ENCODE measurements at places on chromosomes 3 and 15. TPM values are rescaled to one million over a fixed set of nuclear protein-coding genes. Genes with fewer than 3 reads are reported as not detected.

- DNase-seq = no peak
Measured at GRCh38 chr3:100637197-100637631, 27.8 kb downstream of the ADGRG7 start.

DNA sequence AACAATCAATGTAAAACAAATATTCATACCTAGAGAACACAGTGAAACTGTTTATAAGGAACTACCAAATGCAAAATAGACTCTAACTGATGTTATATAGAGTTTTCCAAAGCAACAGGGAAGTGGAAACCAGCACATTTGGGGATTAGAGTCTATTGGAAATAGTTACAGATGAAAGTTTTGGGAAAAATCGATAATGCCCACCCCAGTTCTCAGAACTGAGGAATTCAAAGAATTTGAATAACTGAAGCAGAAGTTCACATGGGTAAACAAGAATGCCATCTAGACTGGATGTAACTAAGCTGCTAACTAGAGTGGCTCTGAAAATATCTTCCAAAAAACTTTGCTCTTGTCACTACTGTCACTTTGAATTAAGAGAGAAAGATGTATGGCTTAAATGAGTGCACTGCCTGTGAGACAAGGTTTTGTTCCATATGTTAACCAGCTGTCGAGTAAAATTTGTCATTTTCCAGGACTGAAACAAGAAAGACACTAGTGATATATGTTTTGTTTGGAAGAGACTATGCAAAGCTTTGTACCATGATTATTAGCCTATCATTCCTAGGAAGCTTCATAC lies 9.2 kb upstream of the DENND4A start:
- no peak for DNase-seq

DNA sequence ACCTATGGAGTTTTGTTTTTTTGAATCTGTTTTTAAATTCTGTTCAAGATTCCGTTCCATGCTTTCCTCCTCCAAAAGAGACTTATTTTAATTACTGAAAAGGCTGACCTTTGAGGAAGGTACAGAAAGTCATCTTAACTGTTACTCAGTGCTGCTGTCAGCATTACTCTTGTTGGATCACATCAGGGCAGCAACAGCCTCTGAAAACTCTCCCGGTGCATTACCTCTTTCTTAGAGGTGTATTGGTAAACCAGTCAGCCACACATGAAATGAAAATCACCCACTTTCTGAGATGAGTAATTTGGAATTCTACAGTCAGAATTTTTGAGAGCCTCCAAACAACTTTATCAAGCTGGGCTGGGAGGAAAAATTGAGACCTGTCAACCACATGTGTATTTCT lies 88.5 kb upstream of the LIMD1 start:
- DNase-seq = no peak

Gene FGF7
- total RNA-seq = 14.1 TPM

Gene ANKUB1
- total RNA-seq = not detected

DNA sequence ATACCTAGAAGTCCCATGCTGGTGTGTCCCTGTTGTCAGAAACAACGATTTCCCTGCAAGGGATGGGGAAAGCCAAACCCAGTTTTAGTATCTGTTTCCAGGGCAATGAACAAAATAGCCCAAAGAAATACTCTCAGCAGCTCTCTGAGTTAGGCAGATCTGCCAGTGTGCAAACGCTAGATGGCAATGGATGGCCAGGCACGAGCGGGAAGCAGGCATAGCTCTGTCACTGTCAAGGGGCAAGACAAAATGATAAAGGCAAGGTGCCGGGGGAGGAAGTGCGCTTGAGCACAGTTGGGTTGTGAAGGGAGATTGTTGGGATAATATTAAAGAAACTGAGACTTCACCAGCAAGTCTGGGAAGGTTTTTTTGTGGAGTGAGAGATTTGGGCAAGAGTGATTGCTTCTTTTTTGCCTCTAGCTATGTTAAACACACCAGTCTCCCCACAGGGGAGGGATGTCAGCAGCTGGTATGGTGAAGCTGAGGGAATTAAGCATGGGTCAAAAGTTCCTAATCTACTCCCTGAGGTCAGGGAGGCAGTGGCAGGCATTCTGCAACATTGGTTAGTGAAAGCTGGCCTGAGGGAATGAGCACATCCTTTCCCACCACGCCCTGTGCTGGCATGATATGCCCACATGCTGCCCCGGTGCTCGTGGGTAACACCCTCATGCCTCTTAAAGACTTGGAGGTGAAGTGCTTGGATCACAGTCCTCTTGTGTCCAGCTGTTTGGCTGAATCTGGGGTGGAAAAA lies 117.5 kb downstream of the PDCD6IP start:
- DNase-seq = no peak

GRCh38 chr3:64138046-64138445 lies 87.2 kb downstream of the PRICKLE2 start:
- no peak for DNase-seq

DNA sequence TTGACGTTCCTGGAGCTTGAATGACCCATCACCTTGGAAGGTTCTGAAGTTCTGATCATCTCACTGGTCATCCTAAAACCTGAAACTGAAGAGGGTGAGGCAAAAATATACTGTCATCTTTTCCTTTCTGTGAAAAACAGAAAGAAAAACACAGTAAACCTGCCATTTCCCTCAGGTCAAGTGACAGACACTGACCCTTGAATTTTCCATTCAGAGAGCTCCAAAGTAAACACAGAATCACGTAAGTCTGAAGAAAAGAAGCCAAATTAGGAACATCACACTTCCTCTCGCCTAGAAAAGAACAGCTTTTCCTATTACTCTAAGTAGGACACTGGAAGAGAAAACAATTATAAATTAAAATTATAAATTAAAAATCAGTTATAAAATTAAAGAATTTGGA lies 78.7 kb upstream of the TGFBR2 start:
- DNase-seq = no peak

- DNase-seq = peak; percentile 65
Measured at GRCh38 chr15:22895465-22896190, 57.2 kb downstream of the NIPA2 start.

DNA sequence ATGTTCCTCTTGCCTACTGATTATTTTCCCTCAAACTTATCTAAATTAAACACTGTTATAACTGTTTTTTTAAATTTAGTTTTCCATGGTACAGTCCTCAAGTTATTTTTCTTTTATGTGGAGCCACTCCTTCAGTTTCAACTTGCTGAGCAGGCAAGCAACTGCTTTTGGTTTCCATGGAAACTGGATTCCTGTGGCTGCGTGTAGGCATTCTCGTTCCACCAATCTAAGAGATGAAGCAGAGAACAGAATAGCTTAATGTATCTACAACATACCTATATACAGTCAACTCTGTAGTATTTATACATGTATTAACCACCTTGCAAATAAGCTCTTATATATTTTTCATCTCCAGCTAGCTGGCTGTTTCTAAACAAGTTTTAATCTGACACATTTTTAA lies 25.8 kb upstream of the ANXA2 start:
- DNase-seq = no peak

DNA sequence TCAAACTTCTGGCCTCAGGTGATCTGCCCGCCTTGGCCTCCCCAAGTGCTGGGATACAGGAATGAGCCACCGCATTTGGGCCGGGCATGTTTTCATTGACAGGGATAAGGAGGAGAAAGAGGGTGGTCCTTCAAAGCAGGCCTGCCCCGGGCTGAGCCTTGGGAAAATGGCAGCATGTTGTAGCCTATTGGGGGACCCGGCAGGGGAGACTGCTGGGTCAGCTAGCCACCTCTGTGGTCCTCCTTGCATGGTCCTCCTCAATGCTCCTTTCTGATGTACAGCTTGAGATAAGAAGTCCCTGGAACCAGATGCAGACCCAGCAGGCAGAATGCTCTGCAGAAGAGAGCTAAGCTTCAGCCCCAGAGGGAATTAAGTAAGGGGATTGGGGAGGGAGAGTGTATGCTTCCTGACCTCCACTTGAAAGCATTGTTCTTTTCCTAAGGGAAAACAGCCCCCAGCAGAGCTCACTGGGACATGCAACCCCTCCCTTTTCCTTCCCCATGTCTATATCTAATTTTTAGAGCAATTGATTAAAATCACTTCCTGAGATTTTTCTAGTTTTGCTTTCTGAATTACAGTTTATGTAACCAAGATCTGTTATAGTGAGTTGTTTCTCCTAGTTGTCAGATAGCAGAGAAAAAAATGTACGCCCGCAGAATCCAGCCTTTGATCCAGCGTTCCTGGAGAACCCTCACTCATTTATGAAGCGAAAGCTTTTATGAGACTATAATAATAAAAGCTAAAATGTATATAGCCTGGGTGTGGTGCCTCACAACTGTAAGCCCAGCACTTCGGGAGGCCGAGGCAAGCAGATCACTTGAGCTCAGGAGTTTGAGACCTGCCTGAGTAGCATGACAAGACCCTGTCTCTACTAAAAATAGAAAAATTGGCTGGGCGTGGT lies 48.7 kb upstream of the VILL start:
- DNase-seq = no peak

DNA sequence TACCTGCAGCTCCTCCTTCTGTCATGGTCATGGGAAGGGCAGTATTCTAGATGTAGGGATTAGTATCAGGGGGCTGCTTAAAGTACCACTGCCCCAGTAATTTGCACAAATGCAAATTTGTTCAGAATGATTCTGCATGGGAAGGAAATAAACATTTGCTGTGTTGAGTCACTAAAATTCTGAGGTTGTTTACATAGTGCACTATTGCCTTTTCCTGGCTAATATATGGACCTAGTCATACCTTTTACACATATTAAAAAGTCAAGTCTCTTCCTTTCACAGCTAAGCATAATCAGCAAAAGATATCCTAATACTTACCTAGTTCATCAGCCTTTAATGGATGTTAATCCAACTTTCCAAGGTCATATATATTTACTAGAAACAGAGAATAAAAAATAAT lies 746.4 kb upstream of the NR2F2 start:
- DNase-seq = no peak

Gene MOBP
- not detected for total RNA-seq

GRCh38 chr3:152499791-152500385 lies 231.2 kb downstream of the MBNL1 start:
- no peak for DNase-seq

DNA sequence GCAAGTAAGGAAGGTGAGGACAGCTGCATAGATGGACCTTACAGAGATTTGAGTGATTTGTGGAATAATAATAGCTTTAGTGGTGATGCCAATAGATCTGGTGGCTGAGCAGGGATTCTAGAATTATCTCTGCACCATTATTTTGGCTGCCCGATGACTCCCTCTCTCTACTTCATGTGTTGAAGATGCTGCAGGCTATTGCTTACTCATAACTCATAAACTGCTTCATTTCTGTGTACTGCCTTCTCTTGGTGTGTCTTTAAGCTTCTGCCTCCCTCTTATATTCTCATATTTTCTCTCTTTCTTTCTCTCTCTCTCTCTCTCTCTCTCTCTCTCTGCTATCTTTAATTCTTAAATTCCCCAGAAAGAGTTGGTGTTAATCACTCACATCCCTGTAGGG lies 256.0 kb upstream of the TRIM42 start:
- no peak for DNase-seq

All from Peyer's patch (tissue), 4 donors.